A172 (cell line): ENCODE measurements at places on chromosomes 2 and 18.
A peak's percentile ranks its signal among the peaks of the same experiment; 100 is the strongest.

DNA sequence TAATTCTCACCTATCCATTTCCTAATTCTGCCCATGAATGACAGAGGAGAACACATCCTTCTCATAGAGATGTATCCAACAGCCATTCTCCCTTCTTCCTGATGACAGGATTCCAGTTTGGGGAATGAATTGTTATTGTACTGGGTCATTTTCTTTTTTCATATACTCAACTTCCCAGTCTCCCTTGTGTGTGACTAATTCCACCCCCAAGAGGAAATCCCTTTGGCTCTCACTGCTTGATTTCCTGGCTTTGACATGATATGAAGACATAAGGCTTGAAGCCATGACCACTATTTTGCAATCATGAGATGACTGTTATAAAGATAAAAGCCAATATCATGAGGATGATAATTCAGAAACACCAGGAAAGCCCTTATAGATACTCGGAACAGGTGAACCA lies 384.7 kb upstream of the ACVR2A start:
- DNase-seq: no peak

GRCh38 chr2:127577973-127578372 lies 42.5 kb downstream of the MYO7B start:
- no peak for DNase-seq

- DNase-seq: no peak
Measured at GRCh38 chr2:230933521-230934180, 8.6 kb upstream of the GPR55 start.

GRCh38 chr2:155141418-155141817 lies 442.9 kb downstream of the KCNJ3 start:
- no peak for DNase-seq

- DNase-seq: no peak
Measured at GRCh38 chr2:220335591-220335915, 708.1 kb downstream of the SLC4A3 start.

- peak; percentile 76 for DNase-seq
Measured at GRCh38 chr2:11692966-11693521, 23.0 kb upstream of the NTSR2 start.

- DNase-seq: no peak
Measured at GRCh38 chr2:10788855-10789254, 23.7 kb downstream of the PDIA6 start.

- DNase-seq: no peak
Measured at GRCh38 chr18:63150942-63151421, 168.6 kb downstream of the BCL2 start.

DNA sequence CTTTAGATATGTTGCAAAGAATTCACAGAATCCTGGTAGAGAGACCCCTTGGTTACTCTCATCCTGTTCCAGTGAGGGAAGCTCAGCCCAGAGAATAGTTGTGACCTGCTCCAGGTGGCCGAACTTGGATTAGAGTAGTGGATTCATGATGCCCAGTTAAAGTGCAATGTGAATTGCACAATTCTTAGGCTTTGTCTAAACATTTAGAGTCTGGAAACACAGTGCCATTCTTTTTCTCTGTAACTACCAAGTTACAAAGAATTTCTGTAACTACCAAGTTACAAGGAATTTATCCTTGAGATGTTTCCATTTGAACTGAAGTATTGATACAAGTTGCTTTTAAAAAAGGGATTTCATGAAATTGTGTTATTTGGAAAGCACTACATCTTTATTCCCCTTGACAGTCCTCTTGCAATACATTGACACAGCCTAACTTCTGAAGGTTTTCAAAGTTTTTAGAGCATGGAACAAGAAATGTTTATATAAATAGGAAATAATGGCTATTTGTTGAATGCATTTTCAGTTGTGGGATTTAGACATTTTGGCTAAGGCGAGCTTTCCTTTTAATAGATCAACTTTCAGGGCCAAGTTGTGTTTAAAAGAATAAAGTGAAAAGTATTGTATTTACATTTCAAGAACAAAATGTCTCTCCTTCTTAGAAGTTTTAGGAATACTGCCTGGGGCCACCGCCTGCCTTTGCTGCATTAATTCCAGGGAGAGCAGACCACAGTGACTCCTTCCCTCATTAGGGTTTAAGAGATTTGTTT lies 315.0 kb downstream of the LPIN1 start:
- DNase-seq: no peak

GRCh38 chr2:75634945-75635344 lies 11.6 kb upstream of the MRPL19 start:
- no peak for DNase-seq

DNA sequence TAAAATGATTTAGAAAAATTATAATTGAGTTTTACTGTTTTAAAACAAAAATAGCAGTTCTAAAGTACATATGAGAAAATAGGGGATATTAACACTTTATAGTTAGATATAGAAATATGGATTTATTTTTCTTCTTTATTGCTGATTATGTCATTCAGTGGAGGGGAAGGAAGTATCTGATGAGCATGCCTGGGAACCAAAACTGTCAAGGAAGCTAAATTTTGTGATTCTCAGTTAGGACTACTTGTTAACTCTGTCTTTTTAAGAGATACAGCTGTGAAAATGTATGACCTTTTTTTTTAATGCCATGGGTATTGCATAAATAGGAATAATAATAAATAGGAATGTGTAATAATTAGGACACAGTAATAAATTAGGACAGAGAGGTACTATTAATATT lies 44.8 kb downstream of the ITGAV start:
- DNase-seq: no peak

GRCh38 chr2:152682663-152683062 lies 34.6 kb downstream of the PRPF40A start:
- no peak for DNase-seq

- no peak for DNase-seq
Measured at GRCh38 chr2:38602136-38602731, 494 bp downstream of the HNRNPLL start.

- DNase-seq: no peak
Measured at GRCh38 chr2:160993654-160994061, 166.6 kb upstream of the TANK start.

GRCh38 chr18:63141778-63142176 lies 177.8 kb downstream of the BCL2 start:
- DNase-seq: no peak

DNA sequence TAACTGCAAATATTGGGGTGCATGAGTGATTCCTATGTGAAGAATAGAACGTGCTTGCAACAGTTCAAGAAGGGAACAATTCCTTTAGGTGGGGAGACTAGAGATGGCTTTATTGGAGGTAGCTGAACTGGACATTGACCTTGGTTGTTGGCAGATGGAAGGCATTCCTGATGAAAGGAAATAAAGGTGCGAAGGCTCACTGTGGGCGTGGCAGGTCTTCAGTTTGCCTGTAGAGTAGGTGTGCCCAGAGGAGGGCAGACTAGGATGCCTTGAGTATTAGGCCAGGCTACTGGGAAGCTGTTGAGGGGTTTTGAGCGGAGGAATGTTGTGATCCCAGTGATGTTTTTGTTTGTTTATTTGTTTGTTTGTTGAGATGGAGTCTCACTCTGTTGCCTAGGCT lies 2.8 kb downstream of the SPR start:
- no peak for DNase-seq

DNA sequence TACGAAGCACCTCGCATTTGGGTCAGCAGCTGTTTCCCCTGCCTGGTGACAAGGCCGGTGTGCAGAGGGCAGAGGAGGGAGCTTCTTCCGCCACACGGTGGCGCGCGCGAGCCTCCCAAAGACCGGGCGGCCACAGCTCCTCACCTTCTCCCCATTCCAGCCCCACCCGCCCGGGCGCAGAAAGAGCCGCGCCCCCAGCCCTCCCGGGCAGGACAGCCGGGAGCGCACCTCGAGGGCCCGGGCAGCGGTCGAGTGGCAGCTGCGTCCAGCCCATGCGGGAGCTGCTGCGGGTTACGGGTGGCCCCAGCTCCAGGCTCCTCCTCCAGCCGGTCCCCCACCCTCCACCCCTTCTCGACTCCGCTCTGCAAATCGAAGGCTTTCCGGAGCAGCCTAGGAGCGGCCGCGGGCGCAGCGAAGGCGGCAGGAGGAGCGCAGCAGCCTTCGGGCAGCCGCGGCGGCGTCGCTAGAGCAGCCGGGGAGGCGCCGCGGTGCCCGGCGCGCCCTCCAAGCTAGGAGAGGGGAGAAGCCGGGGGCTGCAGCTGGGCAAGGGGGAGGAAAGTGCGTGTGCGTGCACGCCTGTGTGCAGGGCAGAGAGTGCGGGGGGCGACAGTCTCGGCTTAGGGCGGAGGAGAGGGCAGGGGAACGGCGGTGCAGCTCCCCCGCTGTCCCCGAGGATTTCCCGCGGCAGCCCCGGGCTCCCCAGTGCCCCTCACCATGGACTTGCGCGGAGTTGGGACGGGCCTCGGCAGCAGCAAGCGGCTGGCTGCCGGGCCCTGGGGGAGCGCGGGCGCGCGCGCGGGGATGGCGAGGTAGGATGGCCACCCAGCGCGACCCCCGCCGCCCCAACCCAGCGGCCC lies at the start of gene CCDC85A:
TSS of gene CCDC85A (plus strand) at position 348 of the 857 bp plus-strand sequence. CDS start 635 bp downstream, outside the sequence.
- peak; percentile 83 for DNase-seq

GRCh38 chr2:98357849-98358248 lies 11.6 kb downstream of the CNGA3 start:
- DNase-seq: no peak

DNA sequence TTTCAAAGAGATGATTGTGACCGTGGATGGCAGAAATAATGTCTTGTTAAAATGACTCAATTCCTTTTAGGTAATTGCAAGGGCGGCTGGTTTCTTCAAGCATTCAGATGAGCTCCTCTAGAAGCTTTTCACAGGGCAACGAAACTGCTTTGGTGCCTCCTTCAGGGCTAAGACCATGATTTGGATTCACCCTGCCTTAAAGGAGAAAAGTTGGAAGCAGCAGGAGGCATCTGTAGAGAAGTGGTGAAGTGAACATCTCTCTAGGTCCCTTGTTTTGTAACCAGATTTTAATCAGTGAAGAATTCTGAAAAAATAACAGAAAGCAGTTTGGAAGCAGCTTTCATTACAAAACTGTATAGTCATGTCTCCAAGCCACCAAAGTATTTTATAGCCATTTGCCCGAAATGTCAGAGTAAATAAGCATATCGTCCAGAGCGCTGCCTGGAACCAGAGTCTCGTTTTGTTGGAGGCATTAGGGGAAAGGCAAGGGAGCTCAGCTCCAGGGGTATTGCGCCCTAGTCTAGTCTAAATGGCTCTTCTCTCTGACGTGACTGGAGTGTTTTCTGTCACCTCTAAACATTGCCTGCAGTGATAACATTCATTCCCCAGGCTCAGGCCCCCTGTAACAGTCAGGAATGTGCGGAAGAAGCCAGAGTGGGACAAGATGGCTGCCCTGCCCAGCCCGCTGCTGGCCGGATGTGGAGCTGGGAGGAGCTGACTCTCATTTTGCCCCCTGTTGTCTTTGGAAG lies 57.8 kb upstream of the ITGB6 start:
- peak; percentile 57 for DNase-seq

DNA sequence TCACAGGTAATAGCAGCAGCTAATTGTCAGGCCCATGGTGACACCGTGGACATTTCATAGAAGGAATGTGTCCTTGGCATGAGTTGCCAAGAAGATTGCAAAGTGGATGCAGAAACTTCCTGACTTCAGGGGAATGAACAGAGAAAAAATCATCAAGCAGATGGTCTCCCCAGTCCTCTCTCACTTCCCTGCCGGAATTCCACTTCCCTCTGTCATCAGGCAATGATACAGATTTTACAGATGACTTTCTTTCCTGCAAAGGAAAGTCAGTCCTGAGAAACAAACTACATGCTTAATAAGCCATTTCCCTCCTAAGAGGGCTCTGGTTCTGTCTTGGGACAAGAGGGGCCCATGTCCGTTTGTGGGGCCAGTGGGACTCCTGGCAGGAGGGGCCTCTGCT lies 45.7 kb downstream of the KCNF1 start:
- no peak for DNase-seq

DNA sequence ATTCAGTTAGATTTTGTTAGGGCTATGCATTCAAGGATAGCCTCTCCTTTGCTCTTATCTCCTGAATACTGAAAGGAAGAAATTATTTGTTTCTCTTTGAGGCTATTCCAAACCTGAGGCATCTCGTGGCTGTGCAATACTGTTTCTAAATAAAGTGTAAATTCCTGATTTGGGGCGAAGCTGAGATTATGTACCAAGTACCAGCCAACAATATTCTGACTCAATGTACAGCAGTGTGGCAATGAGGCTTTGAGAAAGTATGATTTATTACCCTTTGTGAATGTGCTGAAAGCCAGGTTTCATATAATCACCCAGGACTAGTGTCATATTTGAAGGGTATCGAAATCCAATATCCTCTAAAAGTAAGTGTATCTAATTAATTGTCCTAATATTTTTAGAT lies 113.5 kb downstream of the MEIS1 start:
- DNase-seq: no peak

GRCh38 chr2:47033102-47033880 lies 117.7 kb upstream of the MCFD2 start:
- peak; percentile 56 for DNase-seq

DNA sequence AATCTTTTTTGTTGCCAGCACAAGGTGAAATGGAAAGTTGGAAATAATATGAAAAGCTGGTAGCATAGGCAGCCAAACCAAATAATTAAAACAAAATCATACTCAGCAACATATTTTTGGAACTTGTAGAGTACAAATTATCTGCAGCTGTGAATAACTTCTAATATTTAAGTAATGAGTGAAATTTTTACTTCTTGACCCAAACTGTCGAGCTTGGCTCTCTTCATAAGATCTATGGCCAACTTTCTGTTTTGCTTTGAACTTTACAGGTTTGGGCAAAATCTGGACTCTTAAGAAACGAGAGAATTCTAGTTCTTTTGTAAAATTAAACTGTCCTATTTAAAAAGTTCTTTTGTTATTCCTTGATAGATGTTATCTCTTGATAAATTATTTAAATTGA lies 25.6 kb upstream of the CCDC102B start:
- DNase-seq: no peak

DNA sequence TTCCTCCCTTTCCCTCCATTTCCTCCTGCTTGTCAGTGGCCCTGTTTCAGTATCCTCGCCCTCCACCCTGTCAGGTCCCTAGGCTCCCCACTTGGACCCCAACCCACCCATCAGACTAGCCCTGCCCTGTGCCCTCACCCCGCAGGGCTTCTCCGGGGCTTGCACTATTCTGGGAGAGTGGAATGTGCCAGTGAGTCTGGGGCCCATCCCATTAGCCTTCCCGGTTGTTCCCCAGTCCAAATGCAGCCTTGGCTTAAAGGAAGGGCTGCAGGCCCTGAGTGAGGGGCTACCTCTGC lies 45.5 kb downstream of the MYO7B start:
- DNase-seq: no peak

DNA sequence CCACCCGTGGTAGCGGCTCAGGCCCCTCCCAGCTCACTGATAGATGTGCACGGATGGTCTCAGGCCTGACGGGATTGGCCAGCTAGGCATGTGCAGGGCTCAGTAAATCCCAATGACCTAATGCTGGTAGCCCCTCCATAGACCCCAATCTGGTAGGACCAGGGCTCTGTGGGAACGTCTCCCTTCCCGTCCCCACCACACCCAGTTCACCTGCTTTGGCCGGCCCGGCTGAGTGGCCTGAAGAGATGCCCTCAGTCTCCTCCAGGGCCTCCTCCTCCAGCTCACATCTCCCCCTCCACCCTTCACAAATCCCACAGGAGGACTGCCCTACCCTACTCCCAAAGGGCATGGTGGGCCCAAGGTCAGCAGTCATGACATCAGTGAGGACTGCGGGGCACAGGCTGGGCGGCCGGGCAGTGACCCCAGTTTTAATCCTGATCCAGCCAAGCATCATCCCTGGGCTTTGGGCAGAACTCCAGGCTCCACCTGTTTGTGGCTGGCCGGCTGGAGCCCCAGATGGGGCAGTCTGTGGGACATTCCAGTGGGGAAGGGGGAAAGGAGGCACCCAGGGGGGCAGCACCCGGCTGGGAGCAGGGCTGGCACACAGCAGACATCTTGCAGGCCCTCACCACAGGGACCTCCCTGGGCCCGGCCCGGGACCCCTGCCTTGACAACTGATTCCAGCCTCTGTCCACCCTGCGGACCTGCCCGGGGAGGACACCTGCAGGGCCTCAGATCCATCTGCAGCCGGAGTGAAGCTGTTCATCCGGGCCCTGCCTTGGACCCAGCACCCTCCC lies 2.3 kb downstream of the KIF1A start:
- DNase-seq: no peak
